Hematopoietic multipotent progenitor cell treated with erythropoietin and hydrocortisone succinate and interleukin-3 and kit ligand, for 15 days (in vitro differentiated cells): ENCODE measurements at places on chromosomes 1 and 21.

DNA sequence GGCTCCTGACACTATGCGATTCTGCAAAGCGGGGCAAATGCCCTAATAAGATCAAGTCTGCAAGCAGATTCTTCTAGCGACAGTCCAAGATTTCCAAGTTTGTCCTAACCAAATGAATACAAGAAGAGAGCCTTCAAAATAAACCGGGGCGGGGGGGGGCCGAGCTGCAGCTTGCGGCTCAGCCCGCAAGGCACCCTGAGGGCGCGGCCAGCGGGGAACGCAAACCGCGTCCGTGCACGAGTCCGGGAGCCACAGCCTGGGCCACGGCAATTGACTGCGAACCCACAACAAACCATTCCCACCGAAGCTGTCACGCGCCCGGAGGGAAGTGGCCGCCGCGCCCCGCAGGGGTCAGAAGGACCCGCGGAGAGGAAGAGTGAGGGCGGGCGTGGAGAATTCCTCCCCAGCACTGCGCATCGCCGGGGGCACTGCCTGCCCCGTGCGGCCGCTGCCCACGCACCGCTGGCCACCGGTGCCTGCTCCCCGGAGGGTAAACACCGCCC is 687 bp downstream of the TGFBR3 start:
- no peak for DNase-seq

DNA sequence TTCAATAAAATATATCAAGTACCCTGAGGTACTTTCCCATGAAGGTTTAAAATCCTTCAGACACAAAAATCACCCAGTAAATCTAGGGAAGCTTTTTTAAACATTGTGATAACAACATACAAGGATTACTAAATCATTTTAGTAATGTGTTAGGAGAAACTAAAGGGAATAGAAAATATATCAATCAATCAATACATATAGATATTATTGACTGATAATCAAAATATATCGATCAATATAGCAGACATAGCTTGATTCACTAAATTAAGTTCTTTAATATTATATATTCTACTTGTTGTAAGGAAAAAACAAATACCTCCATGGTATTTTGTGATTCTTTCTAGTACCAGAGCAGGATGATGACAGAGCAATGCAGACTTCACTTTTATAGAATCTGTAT is 35.2 kb downstream of the MAP3K21 start:
- DNase-seq, result no peak

GRCh38 chr1:167082511-167083027 is 7.6 kb downstream of the GPA33 start:
- no peak for DNase-seq

- DNase-seq, result no peak
Measured at GRCh38 chr1:67559222-67559700, 125.7 kb upstream of the GADD45A start.

DNA sequence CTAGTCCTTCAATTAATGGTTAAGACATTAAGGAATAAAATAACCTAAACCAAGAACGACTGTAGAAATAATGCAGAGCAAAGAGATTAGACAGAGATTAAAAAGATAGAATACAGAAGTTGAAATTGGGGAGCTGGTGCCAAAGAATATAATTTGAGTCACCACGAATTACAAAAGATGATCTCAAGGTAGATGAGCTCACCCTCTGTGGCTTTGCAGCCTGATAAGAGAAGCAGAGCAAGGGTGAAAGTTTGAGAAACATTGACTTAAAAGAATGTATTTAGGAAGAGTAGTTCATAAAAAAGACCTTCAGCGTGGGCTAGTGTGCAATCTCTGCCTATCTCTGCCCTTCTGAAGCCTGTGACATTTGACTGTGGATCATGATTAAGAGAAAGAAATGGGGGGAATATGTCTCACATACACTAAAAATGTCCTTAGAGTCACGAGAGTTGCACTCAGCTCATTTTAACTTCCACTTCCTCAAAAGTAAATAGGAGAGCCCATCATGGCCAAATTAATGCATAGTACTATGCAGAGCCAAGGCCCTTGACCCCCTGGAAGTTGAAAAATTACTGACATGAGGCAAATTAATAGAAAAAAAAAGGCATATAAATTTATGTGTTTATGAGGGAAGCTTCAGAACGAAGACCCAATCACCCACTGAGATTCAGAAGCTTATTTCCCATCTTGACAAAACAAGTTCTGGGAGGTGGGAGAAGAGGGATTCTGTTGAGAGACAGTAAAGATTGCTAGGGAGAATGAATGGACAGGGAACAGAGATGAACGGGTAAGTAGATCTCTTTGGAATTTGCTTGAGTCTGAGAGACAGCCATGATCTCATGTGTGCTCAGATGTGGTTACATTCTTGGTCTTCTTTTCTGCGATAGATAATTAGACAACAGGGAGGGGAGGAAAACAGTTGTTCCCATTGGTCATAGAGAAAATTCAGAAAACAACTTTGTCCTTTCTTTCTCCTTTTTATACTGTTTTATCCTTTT is 395.4 kb upstream of the LRRC7 start:
- no peak for DNase-seq

GRCh38 chr1:51961954-51962353 is 28.5 kb downstream of the RAB3B start:
- no peak for DNase-seq

- DNase-seq, result no peak
Measured at GRCh38 chr1:1479547-1480487, 8.3 kb downstream of the ATAD3B start.

- DNase-seq, result no peak
Measured at GRCh38 chr1:17028662-17029188, 17.0 kb upstream of the ATP13A2 start.

DNA sequence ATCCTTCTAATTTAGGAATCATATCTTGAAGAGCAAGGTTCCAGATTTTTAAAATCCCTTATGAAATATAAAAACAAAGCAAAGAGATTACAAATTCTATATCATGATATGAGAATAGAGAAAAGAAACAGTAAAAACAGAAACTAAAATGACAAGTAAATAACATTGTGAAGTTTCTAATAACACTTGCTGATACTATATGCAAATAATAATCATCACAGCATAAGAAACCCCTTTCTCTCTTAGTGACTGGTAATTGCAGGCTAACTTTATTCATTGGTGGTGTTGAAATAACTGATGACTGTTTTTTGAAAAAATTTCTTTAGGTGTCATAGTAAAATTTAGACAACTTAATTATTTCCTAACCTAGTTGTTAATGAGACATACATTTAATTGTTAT is 281.6 kb downstream of the PLA2G4A start:
- no peak for DNase-seq

DNA sequence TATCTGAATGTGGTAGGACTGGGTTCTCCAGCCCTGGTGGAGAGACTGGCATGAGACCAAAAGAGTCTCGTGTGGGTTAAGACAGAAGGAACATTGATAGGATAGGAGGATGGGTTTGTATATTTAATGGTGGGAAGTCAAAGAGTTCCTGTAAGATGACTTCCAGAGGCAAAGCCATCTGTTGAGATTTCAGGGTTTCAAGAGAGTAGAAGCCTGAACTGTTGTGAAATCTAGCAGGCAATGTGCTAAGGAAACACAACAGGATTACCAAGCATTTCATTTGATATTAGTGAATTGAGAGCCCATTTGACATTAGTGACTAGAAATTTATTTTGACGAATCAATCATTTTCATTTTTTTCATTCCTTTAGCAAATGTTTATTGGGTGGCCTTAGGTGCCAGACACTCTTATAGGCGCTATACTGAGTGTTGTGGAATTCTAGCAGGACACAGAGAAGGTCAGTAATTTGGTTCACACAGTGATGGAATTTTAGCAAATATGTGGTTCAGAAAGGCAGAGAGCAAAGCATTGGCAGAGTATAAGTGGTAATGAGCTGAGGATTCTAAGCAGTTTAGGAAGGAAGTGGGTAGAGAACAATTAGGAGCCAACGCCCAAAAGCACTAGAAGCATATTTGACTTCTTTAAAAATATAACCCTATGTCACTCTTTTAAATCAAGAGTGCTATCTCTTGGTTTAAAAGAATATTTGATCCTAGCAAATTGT is 149.3 kb downstream of the AK5 start:
- DNase-seq, result no peak

DNA sequence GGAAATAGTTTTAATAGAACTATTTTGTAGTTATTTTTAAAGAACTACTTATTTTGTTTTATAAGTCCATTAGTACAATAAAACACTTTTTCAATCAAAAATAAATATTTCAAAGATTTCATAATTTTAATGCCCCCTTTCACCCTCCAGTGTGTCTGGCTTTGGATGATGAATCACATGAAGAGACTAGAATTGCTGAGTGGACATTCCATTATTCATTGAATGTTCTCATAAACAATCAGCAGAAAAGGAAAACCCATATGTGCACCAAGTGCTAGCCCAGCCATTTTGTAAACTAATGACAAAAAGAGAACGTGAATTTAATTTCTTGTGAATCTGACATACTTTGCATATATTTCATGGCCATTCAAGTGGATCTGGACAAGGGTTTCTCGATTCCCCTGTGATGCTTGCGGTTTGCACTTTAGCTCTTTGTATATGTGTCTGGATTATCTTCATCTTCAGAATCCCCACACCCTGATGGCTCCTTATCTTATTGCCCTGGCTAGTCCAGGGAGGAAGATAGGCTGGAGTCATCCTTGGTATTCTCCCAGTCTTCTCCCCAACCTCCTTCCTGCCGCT is 20.7 kb upstream of the CHIA start:
- no peak for DNase-seq

GRCh38 chr1:7256526-7256925 is 471.3 kb downstream of the CAMTA1 start:
- no peak for DNase-seq

- DNase-seq, result no peak
Measured at GRCh38 chr21:46097336-46098293, at the start of gene COL6A2. COL6A2 (plus strand) TSS chr21:46098112.

DNA sequence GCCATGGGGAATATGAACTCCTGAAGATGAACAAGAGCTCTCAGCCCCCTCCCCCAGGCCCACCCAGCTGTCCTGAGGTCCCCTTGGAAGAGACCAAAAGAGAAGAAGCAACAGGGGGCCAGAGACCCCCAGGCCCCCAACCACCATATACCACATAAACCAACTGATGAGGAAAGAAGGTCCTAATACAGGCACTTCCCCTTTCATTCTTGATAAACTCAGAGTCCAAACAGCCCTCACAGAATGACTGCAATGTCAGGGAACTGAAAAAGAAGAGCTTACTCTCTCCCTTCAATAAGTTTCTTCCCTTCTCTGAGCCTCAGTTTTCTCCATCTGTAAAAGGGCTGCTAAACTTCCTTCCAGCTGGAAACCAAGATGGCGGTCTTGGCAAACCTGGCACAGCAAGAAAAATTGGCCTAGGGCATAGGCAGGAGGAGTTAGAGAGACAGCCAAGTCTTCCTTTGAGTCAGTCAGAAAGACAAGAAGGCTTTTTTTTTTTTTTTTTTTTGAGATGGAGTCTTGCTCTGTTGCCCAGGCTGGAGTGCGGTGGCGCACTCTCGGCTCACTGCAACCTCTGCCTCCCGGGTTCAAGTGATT is 90.5 kb downstream of the VWA5B1 start:
- no peak for DNase-seq
